Vagina (tissue), 2 donors: ENCODE measurements at places on chromosomes 3 and 15.

- no peak overlapping the region for H3K4me3 ChIP-seq
- H3K27me3 ChIP-seq: no peaks in the 10 kb centered on the region
- no peak for DNase-seq
- H3K36me3 ChIP-seq: no peaks in the 10 kb centered on the region
- H3K4me1 ChIP-seq: peaks cover 12% of the 10 kb centered on the region
- no peak overlapping the region for H3K27ac ChIP-seq
Measured at GRCh38 chr3:10997196-10997595, 4.6 kb downstream of the SLC6A1 start.

DNA sequence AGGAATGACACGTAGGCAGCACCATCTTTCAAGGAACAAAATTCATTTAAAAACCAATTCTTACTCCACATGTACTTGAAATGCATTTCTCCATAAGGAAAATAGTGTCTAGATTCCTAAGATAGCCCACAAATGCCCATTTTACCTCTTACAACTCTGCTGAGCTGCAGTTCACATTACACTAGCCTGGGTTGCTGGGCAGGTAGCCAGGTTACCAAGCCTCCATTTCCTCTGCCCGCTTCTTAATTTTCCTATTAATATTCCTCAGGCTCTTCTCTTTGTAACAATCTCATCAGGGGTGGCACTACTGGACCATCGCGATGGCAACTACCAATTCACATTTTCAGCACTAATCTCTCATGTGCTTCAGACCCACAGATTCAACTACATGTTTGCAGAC, 10.8 kb downstream of the ATP13A3 start:
- H3K4me3 ChIP-seq: no peak overlapping the region
- no peaks in the 10 kb centered on the region for H3K27me3 ChIP-seq
- H3K27ac ChIP-seq: no peak overlapping the region
- H3K36me3 ChIP-seq: no peaks in the 10 kb centered on the region
- no peak for DNase-seq
- peaks cover 18% of the 10 kb centered on the region for H3K4me1 ChIP-seq

- H3K4me3 ChIP-seq: no peak overlapping the region
- no peaks in the 10 kb centered on the region for H3K27me3 ChIP-seq
- no peak overlapping the region for H3K27ac ChIP-seq
- no peaks in the 10 kb centered on the region for H3K4me1 ChIP-seq
- no peaks in the 10 kb centered on the region for H3K36me3 ChIP-seq
- DNase-seq: no peak
Measured at GRCh38 chr3:75101329-75102147, 487.1 kb upstream of the CNTN3 start.

GRCh38 chr3:47722859-47723258, 58.8 kb downstream of the SMARCC1 start:
- DNase-seq: no peak
- no peak overlapping the region for H3K4me3 ChIP-seq
- H3K27me3 ChIP-seq: no peaks in the 10 kb centered on the region
- H3K4me1 ChIP-seq: no peaks in the 10 kb centered on the region
- no peaks in the 10 kb centered on the region for H3K36me3 ChIP-seq
- no peak overlapping the region for H3K27ac ChIP-seq

GRCh38 chr3:156522673-156523072, 32.2 kb downstream of the SSR3 start:
- no peaks in the 10 kb centered on the region for H3K4me1 ChIP-seq
- DNase-seq: no peak
- no peaks in the 10 kb centered on the region for H3K36me3 ChIP-seq
- no peak overlapping the region for H3K4me3 ChIP-seq
- H3K27me3 ChIP-seq: no peaks in the 10 kb centered on the region
- H3K27ac ChIP-seq: no peak overlapping the region

- DNase-seq: no peak
- no peak overlapping the region for H3K27ac ChIP-seq
- H3K4me3 ChIP-seq: no peak overlapping the region
- no peaks in the 10 kb centered on the region for H3K36me3 ChIP-seq
Measured at GRCh38 chr3:165210727-165211126, 14.5 kb upstream of the SLITRK3 start.

GRCh38 chr15:64284042-64284441, 71.9 kb downstream of the CSNK1G1 start:
- peaks cover 13% of the 10 kb centered on the region for H3K4me1 ChIP-seq
- no peaks in the 10 kb centered on the region for H3K27me3 ChIP-seq
- H3K36me3 ChIP-seq: no peaks in the 10 kb centered on the region
- no peak overlapping the region for H3K4me3 ChIP-seq

- H3K27ac ChIP-seq: no peak overlapping the region
- DNase-seq: no peak
- no peaks in the 10 kb centered on the region for H3K4me1 ChIP-seq
Measured at GRCh38 chr3:33911525-33912322, 113.3 kb downstream of the PDCD6IP start.

DNA sequence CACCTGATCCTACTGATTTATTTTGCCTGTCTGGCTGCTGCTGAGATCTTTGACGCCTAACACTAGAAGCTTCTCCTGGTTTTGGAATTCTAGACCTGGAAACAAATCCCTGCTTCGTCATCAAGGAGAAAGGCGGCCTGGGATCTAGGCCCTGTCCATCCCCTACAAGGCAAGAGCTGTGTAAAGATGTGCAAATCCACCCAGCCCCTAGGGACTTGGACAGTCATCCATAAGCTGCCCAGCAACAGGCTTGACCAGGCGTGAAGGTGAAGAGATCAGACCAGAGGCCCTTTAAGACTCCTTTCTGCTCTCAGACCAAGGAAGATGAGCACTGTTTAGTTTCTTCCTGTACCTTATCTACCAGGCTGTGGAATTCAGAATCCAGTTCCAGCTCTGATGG, 32.2 kb downstream of the SLC41A3 start:
- no peak overlapping the region for H3K4me3 ChIP-seq
- DNase-seq: no peak
- H3K27me3 ChIP-seq: no peaks in the 10 kb centered on the region
- H3K27ac ChIP-seq: no peak overlapping the region
- peaks cover 7% of the 10 kb centered on the region for H3K4me1 ChIP-seq

- no peak overlapping the region for H3K4me3 ChIP-seq
- H3K27ac ChIP-seq: no peak overlapping the region
- DNase-seq: no peak
- H3K36me3 ChIP-seq: no peaks in the 10 kb centered on the region
Measured at GRCh38 chr3:44326019-44326418, 12.5 kb upstream of the TCAIM start.

DNA sequence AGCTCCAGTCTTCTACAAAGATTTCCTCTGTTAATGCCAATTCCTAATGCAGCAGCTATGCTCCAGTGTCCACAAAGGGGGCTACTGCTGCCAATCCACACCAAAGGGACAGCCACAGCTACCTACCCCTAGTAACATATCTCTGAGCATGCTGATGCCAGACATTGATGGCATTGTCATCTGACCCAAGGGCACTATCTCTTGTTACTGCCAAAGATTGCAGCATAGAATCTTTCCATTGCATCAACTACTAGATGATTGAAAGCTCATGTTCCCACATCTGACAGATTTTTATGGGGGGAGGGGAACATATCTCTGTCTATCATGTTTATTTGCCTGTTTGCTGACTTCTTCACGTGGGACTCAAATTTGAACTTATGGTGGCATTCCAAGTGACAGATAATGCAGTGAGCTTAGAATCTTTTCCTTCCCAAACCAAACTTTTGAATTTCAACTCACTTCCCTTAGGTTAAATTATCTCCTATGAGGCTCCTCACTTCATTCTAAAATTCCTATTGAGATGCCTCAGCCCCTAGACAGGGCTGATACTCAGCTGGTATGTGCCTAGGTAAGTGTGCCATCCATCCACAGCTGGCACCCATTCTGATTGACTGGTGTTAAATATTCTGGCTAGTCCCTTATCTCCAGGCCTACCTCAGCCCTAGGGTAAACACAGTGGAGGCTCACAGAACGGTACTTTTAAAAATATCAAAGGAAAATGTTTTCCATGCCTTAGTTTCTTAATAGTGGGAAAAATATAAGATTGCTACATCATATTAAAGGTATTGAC, 100.3 kb downstream of the STRIT1 start:
- no peaks in the 10 kb centered on the region for H3K4me1 ChIP-seq
- H3K36me3 ChIP-seq: no peaks in the 10 kb centered on the region

GRCh38 chr3:150372320-150372719, 35.8 kb upstream of the TSC22D2 start:
- no peak for DNase-seq
- H3K27ac ChIP-seq: peak overlapping the region; percentile 68
- no peak overlapping the region for H3K4me3 ChIP-seq
- no peaks in the 10 kb centered on the region for H3K36me3 ChIP-seq

DNA sequence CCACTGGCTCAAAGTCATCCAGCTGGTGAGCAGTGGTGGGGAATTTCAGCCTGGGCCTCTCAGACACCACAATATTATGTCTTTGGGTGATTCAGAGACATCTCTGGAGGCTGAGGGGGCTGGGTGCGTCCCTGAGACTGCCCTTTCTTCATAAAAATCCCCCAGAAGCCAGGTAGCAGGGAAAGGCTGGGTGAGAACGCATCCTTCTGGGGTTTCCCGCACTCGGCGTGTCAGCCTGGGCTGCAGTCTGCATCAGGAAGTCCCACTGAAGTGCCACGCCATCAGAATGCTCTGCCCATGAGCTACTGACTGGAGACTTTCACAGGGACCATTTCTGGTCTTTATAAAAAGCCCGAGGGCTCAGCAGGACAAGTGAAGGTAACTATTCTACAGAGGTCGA, 148.8 kb upstream of the SLC6A11 start:
- no peaks in the 10 kb centered on the region for H3K36me3 ChIP-seq
- DNase-seq: no peak
- no peaks in the 10 kb centered on the region for H3K27me3 ChIP-seq
- no peak overlapping the region for H3K27ac ChIP-seq
- no peaks in the 10 kb centered on the region for H3K4me1 ChIP-seq
- H3K4me3 ChIP-seq: no peak overlapping the region
